ENCODE measurements at places on chromosomes 13 and 19.

DNA sequence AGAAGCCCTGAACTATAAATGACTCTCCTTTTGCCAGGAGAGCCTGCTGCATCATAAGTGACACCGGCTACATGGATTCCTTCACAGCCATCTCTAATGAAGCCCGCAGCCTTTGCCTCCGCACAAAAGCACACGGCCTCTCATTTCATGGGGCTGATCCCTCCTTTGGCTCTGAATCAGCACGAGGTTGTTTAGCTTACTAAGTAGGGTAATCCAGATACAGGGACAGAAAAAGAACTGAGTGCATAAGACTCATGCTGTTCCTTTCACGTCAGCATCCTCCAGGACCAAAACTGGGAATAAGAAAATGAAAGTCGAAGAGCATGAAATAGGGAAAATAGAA, 136.3 kb downstream of the DCT start:
- no peak for DNase-seq

DNA sequence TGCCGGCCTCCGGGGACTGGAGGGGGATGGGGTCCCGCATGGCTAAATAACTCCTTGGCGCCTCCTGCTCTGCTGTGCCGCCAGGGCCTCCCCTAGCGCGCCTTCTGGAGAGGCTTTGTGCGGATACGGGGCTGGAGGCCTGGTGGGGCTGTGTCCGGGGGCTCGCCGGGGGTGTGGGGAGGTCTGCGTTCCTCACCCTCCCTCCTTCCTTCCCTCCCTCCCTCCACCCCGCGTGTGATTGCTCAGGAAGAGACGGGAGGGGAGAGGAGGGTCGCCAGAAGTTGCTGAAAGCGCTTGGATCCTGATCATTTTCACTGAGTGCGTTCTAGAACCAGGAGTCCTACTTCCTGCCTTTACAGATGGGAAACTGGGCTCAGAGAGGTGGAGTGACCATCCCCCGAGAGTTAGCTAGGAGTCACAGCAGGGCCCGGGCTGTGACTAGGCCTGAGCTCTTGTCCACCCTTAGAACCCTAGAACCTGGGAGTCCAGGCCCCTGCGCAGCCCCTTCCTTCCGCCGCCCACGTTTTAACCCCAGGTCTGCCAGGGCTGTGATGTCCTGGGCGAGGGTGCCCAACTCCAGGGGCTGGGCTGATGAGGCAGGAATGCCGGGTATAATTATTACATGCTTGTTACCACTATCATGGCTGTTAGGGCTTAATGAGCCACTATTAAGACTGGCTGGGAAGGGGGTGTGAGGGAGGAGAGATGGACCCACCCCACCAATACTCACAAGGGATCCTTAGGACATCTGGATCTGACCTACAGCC, 782 bp upstream of the JUND start:
- no peak for DNase-seq

- DNase-seq = no peak
These were observed 2202.0 kb downstream of the PCDH9 start for GRCh38 chr13:65028101-65028500.

- no peak for DNase-seq
These were observed 243.7 kb downstream of the FOXO1 start for GRCh38 chr13:40422588-40423235.

DNA sequence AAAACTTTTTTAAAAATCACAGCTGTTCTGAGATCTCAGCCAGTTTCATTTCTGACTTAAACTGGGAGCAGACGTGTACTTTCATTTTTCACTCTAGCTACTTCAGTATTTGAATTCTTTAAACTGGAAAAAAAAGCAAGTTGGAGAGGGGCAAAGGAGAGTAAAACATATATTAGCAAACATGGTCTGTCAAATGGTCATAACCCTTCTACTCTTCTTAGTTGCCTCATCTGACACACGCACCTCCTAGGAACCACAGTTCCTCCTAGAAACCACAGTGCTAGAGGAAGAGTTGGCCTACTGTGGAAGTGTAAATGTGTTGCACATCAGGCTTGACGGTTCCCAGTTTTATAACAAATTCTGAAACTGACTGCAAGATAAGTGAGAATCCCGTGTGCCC, 47.2 kb downstream of the TM9SF2 start:
- no peak for DNase-seq
